ENCODE measurements at places on chromosomes 2 and 18.

- no peak for DNase-seq
Observed at GRCh38 chr2:201965550-201965949, 68.1 kb upstream of the FZD7 start.

DNA sequence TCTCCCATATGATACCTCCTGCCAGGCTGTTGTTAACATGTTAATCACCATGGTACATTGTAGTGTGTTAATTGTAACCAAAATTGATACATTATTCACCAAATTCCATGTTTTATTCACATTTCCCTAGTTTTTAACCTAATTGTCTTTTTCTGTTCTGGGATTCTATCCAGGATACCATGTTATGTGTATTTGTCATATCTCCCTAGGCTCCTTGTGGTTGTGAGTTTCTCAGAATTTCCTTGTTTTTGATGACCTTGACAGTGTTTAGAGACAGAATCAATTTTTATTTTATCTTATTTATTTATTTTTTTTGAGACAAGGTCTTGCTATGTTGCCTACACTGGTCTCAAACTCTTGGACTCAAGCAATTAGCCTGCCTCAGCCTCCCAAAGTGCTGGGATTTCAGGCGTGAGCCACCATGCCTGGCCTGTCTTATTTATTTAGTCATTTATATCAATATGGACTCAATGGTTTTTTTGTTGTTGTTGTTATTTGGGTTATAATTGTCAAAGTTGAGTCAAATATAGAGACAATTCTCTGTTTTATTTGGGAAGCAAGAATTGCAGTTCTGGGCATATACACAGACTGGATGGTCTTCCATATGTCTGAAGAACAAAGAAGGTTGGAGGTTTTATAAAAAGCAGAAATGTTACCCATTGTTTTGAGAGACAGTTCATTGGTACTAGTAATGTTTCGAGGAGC is 42.6 kb downstream of the INPP4A start:
- DNase-seq, result no peak

- DNase-seq, result no peak
Observed at GRCh38 chr2:154914561-154914960, 216.1 kb downstream of the KCNJ3 start.

GRCh38 chr2:190879474-190880377 is 895 bp upstream of the GLS start:
- peak; percentile 58 for DNase-seq

DNA sequence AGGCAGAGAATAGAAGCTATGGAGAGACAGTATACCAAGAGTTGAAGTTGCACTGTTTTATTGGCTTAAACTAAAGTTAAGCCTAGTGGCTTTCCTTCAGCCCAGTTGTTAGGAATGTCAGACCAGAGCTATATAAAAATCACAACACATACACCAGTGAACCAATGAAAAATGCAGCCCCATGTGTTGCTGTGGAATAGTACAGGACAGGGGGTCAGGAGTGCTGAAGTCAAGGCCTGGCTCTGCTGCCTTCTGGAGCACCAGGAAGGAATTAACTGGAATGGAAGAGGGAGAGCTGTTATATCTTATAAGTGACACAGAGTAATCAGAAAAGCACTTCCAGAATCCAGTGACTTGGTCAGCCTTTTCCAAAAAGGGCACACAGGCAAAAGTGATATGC is 58.9 kb downstream of the OSR1 start:
- DNase-seq, result no peak

DNA sequence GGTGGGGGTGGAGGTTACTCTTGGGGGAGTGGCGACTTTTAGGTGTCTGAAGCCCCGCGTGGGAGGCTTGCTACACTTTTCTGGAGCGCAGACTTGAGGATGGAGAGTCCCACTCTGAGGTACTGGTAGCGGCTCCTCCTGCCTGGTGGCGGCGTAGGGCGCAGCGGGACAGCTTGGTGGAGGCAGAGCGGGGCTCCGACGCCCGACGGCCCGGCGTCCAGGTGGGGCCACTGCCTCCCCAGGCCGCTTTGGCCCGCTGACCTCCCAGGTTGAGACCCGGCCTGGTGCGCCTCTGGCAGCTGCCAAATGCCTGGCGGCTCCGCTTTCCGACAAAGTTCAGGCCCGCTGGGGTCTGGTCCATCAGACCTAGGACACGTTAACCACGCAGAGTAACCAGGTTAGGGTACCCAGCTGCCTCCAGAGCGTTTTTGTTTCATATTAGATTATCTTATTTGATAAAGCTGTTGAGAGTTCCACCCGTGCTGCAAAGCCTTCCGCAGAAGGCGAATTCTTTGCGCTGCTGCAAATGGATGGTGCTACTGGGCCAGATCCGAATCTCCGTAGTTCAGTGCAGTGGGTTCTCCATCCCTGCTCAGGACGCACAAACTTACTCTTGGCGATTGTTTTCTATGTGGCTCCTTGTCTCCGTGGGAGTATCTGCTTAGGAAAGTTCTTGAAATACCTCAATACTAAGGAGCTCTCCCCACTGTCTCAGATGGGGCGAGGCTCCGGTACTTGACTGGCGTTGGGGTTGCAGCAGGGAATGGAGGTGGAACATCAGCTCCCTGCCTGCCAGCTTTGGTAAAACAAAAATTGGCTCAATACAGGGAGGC is 405.9 kb downstream of the XIRP2 start:
- no peak for DNase-seq
